Stimulated activated CD4-positive, alpha-beta T cell treated with anti-CD3 and anti-CD28 coated beads, Interleukin-12 subunit alpha, Interleukin-12 subunit beta, amount 100 ng/mL, for 4 hours (primary cell): ENCODE measurements at places on chromosomes 7 and 10.
A peak's percentile ranks its signal among the peaks of the same experiment; 100 is the strongest.

DNA sequence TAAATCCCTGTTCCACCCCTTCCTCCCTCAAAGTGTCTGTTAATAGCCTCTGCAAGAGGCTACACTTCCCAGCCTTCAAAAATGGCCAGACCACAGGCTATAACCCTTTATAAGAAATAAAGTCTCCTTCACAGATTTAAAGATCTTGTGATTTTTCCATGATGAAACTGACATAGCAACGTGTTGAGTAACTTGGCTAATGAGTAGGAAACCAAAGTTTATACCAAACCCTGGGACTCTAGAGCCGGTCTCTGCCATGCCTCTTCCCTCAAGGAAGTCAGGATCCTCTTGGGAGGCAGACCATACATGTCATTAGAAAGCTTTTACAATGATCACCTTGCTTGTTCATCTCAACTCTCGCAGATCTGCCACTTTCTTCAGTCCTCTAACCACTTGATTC is 44.4 kb downstream of the GRM8 start:
- no peak for DNase-seq

- DNase-seq = no peak
Measured at GRCh38 chr7:19617901-19618300, 90.9 kb downstream of the POLR1F start.

GRCh38 chr10:124632064-124632531 is 112.1 kb downstream of the FAM53B start:
- DNase-seq = peak; percentile 40

- DNase-seq = no peak
Measured at GRCh38 chr7:22681312-22681711, 45.7 kb upstream of the IL6 start.

GRCh38 chr7:73423519-73424488 is 9.8 kb upstream of the FZD9 start:
- DNase-seq = no peak

- DNase-seq = no peak
Measured at GRCh38 chr7:30082686-30083085, 52.1 kb upstream of the MTURN start.

GRCh38 chr10:92219559-92219958 is 71.3 kb downstream of the CPEB3 start:
- DNase-seq = no peak

- no peak for DNase-seq
Measured at GRCh38 chr7:81515009-81515408, 254.8 kb downstream of the HGF start.

GRCh38 chr7:17384400-17384799 is 85.9 kb downstream of the AHR start:
- no peak for DNase-seq

GRCh38 chr7:68176974-68177373 is 1180.3 kb downstream of the TYW1 start:
- DNase-seq = no peak

DNA sequence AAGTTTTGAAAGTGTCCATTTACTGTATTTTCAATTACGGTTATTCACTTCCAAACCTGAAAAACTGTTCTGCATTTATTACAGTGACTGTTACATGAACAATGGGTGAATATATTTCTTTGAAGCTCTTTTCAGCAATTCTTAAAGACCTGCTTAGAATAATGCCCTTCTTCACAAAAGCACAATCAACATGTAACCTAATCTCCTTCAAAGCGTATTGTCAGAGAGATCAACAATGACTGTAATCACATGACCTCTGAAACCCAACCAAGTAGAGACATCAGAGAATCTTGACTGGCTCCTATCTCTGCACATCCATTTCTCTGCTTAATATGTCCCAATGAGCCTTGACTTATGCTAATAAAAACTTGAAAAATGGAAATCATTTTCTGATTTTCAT is 126.7 kb downstream of the NRCAM start:
- DNase-seq = no peak

DNA sequence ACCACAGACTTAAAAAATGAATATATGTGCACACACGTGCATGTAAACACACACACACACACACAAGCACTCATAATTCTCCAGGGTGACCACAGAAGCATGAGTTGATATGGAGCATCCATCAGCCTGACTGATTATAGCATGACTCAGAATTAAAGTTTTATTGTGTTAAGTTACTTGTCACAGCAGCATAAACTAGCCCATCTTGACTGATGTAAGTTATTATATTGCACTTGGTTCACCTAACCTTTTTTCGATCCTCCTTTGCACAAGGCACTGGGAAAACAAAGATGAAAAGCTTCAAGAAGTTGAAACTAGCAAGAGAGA is 18.8 kb upstream of the SLC35G1 start:
- no peak for DNase-seq

- DNase-seq = no peak
Measured at GRCh38 chr10:88866454-88866853, 13.6 kb upstream of the STAMBPL1 start.

- no peak for DNase-seq
Measured at GRCh38 chr10:11838298-11838852, 15.2 kb downstream of the PROSER2 start.

DNA sequence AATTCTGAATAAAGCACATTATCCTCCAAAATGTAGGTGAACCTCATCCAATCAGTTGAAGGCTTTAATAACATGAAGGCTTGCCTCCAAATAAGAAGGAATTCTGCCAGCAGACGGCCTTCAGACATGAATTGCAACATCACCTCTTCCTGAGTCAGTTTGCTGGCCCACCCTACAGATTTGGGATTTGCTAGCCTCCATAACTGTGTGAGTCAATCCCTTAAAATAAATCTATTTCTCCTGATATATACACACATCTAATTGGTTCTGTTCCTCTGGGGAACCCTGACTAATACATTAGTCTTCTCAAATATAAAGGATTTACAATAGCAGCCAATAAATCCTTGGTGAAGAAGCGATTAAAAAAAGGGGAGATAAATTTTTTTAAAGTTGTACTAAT is 34.8 kb upstream of the OSBPL3 start:
- DNase-seq = no peak

GRCh38 chr7:124403587-124403986 is 362.0 kb downstream of the GPR37 start:
- no peak for DNase-seq

DNA sequence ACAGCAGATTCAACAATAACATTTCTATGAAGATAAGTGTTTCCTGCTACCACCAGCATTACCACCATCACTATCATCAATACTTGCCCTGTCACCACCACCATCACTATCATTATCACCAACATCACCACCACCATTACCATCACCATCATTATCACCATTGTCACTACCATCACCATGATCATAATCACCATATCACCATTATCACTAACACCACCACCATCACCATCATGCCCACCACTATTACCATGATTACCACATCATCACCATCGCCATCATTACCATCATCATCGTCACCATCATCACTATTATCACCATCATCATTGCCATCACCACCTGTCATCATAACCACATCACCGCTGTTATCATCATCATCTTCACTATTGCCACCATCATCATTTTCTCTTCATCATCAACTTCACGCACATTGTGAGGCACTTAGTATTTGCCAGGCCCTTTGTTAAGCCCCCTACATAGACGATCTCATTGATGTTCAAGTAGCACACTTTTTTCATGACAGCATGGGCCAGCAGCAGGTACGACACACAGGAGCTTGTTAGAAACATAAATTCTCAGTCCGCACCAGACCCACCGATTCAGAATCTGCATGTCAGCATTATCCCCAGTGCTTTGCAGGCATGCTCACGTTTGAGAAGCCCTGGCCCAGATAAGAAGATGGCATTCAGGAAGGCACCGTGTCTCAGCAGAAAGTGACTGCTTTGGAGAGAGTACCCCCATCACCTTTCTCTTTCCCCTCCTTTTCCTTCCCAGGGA is 161.1 kb downstream of the ADAM12 start:
- no peak for DNase-seq

DNA sequence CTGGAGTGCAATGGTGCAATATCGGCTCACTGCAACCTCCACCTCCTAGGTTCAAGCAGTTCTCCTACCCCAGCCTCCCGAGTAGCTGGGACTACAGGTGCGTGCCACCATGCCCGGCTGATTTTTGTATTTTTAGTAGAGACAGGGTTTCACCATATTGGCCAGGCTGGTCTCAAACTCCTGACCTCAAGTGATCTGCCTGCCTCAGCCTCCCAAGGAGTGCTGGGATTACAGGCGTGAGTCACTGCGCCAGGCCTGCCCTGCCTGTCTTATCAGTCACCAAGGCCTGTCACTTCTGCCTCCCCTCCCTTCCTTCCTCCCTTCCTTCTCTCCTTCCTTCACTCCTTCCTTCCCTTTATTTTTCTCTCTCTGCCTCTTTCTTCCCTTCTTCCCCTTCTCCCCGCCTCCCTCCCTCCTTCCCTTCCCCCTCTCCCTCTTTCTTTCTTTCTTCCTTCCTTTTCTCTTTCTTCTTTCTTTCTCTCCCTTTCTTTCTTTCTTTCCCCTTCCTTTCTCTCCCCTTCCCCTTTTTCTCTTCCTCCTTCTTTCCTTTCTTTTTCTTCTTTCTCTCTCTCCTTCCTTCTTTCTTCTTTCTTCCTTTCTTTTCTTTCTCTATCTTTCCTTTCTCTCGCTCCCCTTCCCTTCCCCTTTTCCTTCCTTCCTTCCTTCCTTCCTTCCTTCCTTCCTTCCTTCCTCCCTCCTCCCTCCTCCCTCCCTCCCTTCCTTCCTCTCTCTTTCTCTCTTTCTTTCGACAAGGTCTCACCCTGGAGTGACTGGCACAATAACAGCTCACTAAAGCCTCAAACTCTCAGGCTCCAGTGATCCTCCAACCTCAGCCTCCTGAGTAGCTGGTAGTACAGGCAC is 3.1 kb upstream of the ST7 start:
- no peak for DNase-seq

DNA sequence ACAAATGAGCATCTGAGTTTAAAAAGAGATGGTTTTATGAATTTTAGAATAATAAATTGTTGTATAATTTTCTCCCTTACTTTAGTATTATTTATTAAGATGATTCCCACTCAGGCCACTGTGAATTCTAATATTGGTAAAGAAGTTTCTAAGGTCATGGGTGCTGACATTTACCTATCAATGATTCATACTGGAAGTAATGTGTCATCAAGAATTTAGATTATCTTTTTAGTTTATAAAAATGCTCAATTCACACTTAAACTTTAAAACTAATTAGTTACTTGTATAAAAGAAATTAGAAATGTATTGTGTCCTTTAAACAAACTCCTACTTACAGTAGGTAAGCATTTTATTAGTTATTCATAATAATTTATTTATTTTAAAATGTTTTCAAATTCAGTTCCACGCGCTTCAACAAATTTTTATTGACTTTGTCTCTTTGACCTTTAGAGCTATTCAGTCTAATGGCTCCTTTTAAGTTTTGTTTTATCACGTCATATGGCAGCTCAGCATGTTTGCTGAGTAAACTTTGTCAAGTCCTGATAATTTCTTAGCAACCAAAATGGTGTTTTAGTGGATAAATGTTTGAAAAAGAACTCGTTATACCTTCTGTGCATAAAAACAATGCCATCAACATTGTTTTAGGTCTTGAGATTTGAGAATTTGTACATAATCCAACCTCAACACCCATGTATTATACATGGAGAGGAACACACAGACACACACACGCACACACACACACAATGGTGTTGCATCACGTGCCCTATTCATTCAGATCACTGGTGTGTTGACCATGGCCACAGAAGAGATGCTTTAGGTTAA is 15.1 kb upstream of the MRC1 start:
- DNase-seq = no peak

GRCh38 chr10:33352175-33352574 is 17.7 kb upstream of the NRP1 start:
- no peak for DNase-seq

GRCh38 chr10:93777092-93777491 is 19.4 kb downstream of the LGI1 start:
- no peak for DNase-seq

DNA sequence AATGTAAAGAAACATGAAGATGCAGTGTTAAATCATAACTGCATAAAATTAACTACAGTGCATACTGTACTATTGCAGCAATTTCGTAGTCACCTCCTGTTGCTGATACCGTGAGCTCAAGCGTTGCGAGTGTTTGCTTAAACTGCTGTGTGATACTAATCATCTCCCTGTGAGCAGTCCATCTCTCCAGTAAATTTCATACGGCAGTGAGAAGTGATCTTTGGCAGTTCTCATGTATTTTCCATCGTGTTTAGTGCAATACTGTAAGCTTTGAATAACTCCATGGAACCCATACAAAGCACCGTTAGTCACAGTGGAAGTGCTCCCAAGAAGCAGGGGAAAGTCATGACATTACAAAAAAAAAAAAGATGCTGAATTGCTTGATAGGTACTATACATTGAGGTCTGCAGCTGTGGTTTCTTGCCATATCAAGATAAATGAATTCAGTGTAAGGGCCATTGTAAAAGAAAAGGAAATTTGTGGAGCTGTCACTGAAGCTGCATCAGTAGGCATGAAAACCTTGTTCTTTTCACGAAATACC is 360.4 kb downstream of the EXOC4 start:
- DNase-seq = no peak

DNA sequence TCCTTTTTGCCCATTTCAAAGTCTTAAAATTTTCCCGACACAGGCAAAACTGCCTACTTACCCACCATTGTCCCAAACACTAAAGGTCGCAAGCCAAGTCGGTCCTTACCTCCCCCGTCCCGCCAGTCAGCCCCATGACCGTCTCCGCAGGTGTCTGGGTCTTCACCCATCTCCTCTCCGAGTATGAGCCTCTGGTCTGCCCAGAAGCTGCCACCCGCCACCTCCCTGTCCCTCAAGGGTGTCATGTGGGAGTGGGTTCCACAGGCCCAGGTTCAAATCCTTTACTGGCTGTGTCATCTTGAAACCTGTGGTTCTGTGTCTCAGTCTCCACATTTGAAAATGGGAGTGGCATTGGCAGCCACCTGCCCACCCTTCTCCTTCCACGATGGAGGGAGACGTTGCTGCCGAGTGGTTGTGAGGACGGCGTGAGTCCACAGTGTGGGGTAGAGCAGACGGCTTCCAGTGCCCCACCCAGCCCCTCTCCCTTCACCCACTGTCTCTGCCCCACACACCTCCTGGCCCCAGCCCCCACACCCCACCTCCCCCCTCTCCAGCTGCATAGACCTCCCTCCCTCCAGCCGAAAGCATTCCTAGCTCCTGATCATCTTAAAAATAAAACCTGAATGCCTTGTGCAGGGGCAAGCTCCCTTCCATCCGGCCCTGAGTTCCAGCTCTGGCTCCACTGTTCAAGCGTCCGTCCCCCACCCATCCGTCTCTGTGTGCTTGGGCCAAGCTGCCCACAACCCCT is 35.3 kb downstream of the FOXL3 start:
- DNase-seq = no peak

- no peak for DNase-seq
Measured at GRCh38 chr10:132516771-132517725, 20.5 kb upstream of the INPP5A start.
